ENCODE measurements at places on chromosomes 4 and X. TPM values are rescaled to one million over a fixed set of nuclear protein-coding genes. Genes with fewer than 3 reads are reported as not detected.

The FGB gene
- not detected for total RNA-seq

The TEX11 gene
- total RNA-seq = not detected

The UGT2B10 gene
- not detected for total RNA-seq

The GLRA3 gene
- under 0.01 TPM for total RNA-seq

The XG gene
- total RNA-seq = 8.0 TPM

The SUPT20HL2 gene
- not detected for total RNA-seq

The OTC gene
- not detected for total RNA-seq

The GPR101 gene
- not detected for total RNA-seq

The PABPC1L2A gene
- total RNA-seq = not detected

The CXCL9 gene
- total RNA-seq = not detected

The TRIML1 gene
- not detected for total RNA-seq

The LRAT gene
- total RNA-seq = not detected

The IL2 gene
- not detected for total RNA-seq

The SGMS2 gene
- total RNA-seq = 240 TPM

The CACNA1F gene
- not detected for total RNA-seq

The RHOXF2 gene
- total RNA-seq = not detected

The AMTN gene
- total RNA-seq = not detected

The SLC25A53 gene
- total RNA-seq = 9.6 TPM

The FAM114A1 gene
- total RNA-seq = 462 TPM

The FAM9C gene
- total RNA-seq = not detected

The SPP1 gene
- 22.7 TPM for total RNA-seq

The RAB40A gene
- total RNA-seq = 0.32 TPM

The SLIT2 gene
- total RNA-seq = 110 TPM

The CCDC160 gene
- total RNA-seq = not detected

The NBDY gene
- total RNA-seq = 8.6 TPM

The TLR7 gene
- total RNA-seq = not detected

The ARHGAP24 gene
- total RNA-seq = 148 TPM

The AVPR2 gene
- not detected for total RNA-seq

The PAGE2B gene
- total RNA-seq = not detected

The KCNE5 gene
- 0.24 TPM for total RNA-seq

The IL2RG gene
- not detected for total RNA-seq

The TBC1D8B gene
- total RNA-seq = 14.4 TPM

The MAGEC3 gene
- not detected for total RNA-seq

The TMSB15A gene
- 0.32 TPM for total RNA-seq

The TMEM150C gene
- 2.2 TPM for total RNA-seq

The NUDT11 gene
- total RNA-seq = 9.1 TPM

The HOPX gene
- not detected for total RNA-seq

The NCAPG gene
- 3.6 TPM for total RNA-seq

The ANAPC4 gene
- 25.2 TPM for total RNA-seq

The PNCK gene
- 0.65 TPM for total RNA-seq

The ERAS gene
- 0.36 TPM for total RNA-seq

The CA5B gene
- 47.4 TPM for total RNA-seq

The DDX3X gene
- 296 TPM for total RNA-seq

The TACR3 gene
- total RNA-seq = not detected

The SSX2 gene
- total RNA-seq = not detected

The MAGEA6 gene
- total RNA-seq = not detected

The VEGFC gene
- total RNA-seq = 24.7 TPM

The TCEAL8 gene
- total RNA-seq = 78.7 TPM

The HHIP gene
- total RNA-seq = under 0.01 TPM

The NDNF gene
- total RNA-seq = 11.8 TPM

The AFM gene
- total RNA-seq = not detected

The ADH1C gene
- not detected for total RNA-seq

The TLR10 gene
- not detected for total RNA-seq

The ASB11 gene
- not detected for total RNA-seq
